Mucosa of descending colon (tissue), 3 donors: ENCODE measurements at places on chromosomes 12 and 14.

- no peak for DNase-seq
Measured at GRCh38 chr12:127809275-127809674, 457.7 kb upstream of the TMEM132C start.

GRCh38 chr14:97306760-97307246 lies 509.6 kb downstream of the VRK1 start:
- no peak for DNase-seq

DNA sequence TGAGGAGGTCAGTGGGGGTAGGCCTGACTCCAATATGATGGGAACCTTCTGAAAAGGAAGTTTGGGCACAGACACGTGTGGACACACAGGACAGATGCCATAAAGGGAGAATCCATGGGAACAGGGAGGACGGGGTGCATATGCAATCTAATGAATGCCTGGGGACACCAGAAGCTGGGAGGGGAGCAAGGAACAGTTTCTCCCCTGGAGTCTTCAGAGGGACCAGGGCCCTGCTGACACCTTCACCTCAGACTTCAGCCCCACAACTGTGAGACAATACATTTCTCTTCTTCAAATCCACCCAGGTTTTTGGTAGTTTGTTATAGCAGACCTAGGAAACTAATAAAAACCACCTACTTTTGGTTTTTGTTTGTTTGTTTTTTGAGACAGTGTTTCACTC lies 35.2 kb upstream of the CLIP1 start:
- DNase-seq, result no peak

GRCh38 chr14:96252999-96253539 lies 2.9 kb upstream of the BDKRB1 start:
- DNase-seq, result no peak
